ENCODE measurements at places on chromosomes 3 and 15.

GRCh38 chr3:197752107-197752506, 2.4 kb downstream of the FYTTD1 start:
- no peak for DNase-seq

- no peak for DNase-seq
Observed at GRCh38 chr3:127483902-127484591, 106.5 kb downstream of the TPRA1 start.

DNA sequence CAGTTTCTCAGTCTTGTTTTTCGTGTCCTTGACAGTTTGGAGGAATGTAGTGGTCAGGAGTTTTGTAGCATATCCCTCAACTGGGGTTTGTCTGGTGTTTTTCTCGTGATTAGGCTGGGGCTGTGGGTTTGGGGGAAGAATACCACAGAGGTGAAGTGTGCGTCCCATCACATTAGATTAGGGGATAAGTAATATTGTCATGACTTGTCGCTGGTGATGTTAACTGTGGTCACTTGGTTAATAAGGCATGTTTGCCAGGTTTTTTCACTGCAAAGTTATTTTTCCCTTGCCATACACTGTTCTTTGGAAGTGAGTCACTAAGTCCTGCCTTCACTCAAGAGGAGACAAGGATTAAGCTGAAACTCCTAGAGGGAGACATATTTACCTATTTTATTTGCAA, 39.1 kb downstream of the PAK2 start:
- no peak for DNase-seq

GRCh38 chr15:95138604-95139270, 907.4 kb downstream of the MCTP2 start:
- no peak for DNase-seq

GRCh38 chr3:152818027-152818426, 16.9 kb upstream of the P2RY1 start:
- DNase-seq = no peak

DNA sequence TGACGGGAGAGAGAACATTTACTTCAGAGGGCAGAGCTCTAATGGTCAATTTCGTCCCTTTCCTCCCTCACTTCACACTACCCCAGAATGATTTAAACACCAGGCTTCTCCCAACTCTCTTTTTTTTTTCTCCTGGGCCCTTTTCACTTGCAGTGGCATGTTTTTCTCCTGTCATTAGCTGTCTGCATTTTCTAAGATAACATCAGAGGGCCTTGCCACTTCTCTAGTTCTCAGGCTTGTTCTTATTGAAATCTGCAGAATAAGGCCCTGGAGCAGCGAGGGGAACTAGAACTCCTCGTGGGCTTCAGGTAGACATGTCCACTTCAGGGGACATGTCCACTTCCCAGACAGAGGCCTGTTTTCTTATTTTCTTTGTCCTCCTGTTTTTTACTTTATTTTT, 514.4 kb upstream of the TBL1XR1 start:
- DNase-seq = no peak

GRCh38 chr15:73870700-73871408, 2.5 kb upstream of the TBC1D21 start:
- no peak for DNase-seq

DNA sequence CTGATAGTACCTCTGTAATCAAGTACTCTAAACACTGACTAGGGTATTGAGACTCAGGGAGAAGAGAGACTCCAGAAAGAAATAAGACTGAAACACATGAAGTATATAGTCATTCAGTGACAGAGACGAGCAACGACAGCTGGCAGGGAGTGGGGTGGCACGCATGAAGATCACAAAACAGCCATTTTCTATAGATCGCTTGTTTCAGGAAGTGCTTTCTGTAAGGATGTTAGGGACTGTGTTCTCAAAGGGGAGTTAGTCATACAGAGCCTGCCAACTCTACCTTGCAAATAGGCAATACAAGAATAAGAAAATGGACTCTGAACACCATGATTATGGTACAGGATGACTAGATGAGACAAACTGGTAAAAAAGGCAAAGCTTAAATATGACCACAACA, 139.5 kb downstream of the TBL1XR1 start:
- peak; percentile 11 for DNase-seq

DNA sequence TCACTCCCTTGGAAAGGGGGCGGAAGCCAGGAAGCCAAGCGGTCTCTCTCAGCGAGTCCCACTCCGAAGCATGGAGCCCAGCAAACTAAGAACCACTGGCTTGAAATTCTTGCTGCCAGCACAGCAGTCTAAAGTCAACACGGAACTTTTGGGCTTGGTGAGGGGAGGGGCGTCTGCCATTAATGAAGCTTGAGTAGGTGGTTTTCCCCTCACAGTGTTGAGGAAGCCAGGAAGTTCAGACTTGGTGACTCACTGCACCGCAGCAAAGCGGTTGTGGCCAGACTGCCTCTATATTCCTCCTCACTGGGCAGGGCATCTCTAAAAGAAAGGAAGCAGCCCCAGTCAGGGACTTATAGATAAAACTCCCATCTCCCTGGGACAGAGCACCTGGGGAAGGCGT, 665.4 kb upstream of the CBLB start:
- peak; percentile 36 for DNase-seq

GRCh38 chr15:78023081-78023665, 54.3 kb downstream of the TBC1D2B start:
- DNase-seq = no peak

DNA sequence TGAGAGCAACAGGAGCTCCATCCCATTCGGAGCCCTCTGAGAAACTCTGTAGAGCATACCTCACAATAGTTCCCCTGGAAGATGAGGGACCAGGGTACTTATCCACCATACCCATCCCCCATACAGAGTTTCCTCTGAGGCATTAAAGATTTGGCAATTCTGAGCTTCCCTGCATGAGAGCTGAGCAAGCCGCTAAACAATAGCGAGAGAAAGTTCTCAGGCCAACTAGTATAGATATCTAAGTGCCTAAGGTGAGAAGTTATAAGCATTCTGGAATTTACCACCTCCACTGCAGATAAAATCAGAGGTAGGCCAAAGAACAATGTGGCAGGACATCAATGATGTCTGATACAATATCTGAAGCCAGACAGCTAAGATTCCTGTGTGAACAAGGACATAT, 129.1 kb upstream of the MBNL1 start:
- no peak for DNase-seq

- DNase-seq = no peak
Observed at GRCh38 chr15:59177317-59177660, 29.4 kb upstream of the LDHAL6B start.

GRCh38 chr3:47527952-47528725, 14.6 kb upstream of the ELP6 start:
- DNase-seq = no peak

DNA sequence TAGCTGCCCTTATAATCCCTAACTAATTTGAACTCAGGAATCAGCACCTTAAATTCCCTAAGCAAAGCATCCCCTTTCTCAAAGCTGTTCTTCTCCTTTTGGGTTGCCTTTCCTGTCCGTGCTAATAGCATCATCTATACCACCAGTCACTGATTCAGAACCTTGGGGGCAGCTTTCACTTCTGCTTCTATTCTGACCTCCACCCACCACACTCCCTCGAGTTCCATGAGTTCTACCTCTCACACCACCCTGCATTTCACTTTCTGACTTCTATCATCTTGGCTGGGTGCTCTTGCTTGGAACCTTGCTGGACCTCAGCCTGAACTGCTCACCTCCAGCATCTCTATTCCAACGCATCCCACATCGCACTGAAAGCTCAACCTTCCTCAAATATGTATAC, 55.4 kb upstream of the KCNMB2 start:
- DNase-seq = no peak

- DNase-seq = no peak
Observed at GRCh38 chr3:13018043-13018451, 55.2 kb downstream of the IQSEC1 start.

DNA sequence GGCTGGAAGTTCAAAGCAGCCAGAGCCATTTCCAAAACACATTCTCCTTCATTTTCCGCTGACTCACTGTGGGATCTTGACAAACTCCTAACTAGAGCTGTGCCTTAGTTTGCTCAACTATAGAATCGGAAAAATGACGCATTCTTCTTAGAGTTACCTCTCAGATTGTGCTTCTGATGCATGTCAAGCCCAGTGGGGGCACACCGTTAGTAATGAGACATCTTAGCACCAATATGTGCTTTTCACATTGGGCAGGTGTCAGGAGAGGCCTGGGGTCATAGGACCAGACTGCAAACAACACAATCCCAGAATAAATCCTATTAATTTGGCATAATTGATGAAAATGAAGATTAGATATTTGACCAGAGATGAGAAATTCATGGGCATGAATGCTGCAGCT, 71.3 kb upstream of the UBE3A start:
- no peak for DNase-seq

Data from activated CD4-positive, alpha-beta T cell treated with anti-CD3 and anti-CD28 coated beads, Interleukin-2, amount 50 U/mL, for 4 hours (primary cell).